ENCODE measurements at places on chromosomes 13 and 19. TPM values are rescaled to one million over a fixed set of nuclear protein-coding genes. Genes with fewer than 3 reads are reported as not detected.

The MLLT1 gene
- total RNA-seq = 7.8 TPM

The CCDC8 gene
- 26.9 TPM for total RNA-seq

DNA sequence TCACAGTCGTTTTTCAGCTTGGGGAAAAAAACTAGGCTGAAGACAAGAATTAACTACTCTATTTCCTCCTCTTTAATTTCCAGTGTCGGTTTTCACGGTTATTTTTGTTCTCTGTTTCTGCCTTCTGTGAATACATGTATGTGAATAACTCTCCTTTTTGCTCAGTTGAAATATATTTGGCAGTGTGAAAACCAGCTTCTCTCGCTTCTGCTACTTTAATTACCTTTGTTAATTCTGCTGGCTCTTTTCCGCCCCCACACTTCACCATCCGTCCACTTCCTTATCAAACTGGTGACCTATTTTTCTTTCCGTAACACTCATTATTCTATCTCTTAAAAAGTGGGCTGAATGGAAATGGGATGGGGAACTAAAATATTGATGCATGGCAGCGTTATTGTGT lies 126.4 kb downstream of the POU4F1 start:
- DNase-seq = no peak

DNA sequence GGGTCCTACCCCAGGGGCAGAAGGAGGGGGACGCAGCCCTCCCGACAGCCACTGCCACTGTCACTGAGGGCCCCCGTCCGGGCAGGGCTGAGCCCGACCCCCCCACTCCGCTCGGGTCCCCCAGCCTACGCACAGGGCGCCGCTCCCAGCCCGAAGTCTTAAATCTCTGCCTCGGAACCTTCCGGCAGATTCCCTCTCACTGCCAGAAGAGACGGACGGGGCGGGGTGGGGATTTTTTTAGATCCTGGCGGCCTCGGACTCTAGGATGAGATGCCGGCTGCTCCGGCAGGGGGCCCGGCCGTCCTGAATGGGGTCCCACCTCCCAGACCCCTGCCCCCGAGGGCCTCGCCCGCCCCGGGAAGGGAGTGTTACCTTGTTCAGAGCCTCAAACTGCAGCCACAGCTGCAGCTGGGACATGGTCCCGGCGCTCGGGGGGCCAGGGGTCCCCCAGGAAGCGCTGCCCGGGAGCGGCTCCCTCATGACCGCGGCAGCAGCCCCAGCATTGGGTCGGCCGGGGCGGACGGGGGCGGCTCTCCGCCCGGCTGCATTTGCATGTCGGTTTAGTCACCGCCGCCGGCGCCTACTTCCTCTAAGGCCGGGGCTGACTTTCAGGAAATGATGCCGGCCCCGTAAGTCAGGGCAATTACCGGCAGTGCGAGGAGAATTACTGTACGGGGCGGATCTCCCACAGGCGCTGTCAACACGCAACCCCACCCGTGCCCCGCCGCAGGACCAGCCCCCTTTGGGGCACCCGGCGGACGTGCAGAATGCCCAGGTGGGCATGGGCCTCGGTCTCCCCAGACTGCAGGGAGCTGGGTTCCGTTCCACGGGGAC lies 28.1 kb downstream of the GPX4 start:
- DNase-seq = peak; percentile 89

- peak; percentile 12 for DNase-seq
Measured at GRCh38 chr13:24161010-24161775, 673 bp downstream of the SPATA13 start.

DNA sequence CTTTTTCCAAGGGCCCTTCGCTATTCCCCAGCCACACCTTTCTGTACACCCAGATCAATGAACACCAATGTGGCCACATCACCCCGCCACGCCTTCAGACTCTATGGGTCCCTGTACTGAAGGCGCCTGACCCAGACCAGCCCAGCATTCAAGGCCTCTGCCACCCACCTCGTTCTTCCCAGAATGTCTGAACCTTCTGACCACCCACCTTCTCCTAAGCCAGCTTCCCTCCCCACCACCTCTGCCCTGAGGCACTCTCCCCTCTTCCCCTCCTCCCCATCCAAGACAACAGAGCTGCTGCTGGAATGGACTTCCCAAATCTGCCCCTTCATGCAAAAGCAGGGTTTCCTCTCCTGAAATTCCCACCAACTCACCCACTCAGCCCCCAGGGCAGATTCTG lies 3.3 kb upstream of the CEACAM20 start:
- no peak for DNase-seq

GRCh38 chr13:33918199-33918932 lies 100.4 kb downstream of the RFC3 start:
- DNase-seq = peak; percentile 85

- DNase-seq = peak; percentile 73
Measured at GRCh38 chr19:5934774-5935472, 20.9 kb downstream of the CAPS start.

The RCBTB2 gene
- total RNA-seq = 7.0 TPM

DNA sequence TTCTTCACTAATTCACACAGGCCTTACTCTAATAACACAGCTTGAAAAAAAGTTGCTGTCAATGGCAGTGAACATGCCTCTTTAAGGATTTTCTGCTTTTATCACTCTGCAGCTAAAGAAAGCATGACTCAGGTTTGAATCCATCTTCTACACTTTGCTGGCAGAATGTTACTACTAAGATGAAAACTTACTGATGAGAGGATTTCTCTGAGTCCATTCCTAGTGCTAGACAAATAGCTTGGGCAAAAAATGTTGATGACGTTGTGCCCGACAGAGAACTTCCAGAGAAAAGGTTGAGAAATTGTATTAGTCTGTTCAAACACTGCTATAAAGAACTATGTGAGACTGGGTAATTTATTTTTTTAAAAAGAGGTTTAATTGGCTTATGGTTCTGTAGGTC lies 572.0 kb downstream of the IRS2 start:
- no peak for DNase-seq

The PRSS57 gene
- total RNA-seq = not detected

- no peak for DNase-seq
Measured at GRCh38 chr19:51372649-51373504, at the start of gene NKG7. Gene NKG7 (minus strand): TSS chr19:51372654. CDS start chr19:51372535, 119 bp downstream.

DNA sequence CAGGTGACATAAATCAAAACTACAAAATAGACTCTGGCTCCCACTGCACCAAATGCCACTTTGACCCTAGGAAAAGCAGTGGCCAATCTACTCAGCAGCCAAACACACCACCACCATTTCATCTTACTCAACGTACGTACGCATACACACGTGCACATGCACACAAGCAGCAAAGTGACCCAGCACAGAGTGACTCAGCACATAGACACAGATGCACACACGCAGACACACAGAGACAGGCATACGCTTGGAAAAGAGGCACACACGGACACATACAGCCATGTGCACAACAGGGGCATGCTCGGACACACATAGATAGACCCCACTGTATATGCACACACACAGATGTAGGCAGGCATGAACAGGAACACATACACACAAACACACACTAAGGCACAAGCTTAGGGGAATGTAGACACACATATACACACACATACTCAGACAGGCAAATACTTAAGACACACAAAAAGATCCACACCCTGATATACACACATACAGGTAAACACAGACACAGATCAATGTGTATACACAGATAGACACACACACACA lies 37.3 kb downstream of the PEPD start:
- DNase-seq = no peak

The WASF3 gene
- total RNA-seq = 13.5 TPM

DNA sequence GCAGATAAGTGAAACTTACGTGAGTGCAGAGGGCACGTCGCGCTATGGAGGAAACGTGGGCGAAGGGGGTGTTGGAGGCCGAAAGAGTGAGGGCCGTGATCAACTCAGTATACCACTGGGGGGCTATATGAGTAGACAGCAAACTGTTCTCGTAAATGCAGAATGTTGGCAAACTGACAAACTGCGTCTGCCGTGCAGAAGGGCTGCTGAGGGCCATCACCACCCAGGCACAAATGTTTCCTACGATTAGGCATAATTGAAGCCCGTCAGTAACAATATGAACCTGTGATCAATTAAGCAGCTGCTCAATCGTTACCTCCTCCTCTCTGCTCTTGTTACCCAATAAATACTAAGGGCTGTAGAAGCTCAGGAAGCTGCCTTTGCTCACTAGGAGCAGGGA lies 17.3 kb upstream of the MADCAM1 start:
- no peak for DNase-seq

The HRC gene
- not detected for total RNA-seq

DNA sequence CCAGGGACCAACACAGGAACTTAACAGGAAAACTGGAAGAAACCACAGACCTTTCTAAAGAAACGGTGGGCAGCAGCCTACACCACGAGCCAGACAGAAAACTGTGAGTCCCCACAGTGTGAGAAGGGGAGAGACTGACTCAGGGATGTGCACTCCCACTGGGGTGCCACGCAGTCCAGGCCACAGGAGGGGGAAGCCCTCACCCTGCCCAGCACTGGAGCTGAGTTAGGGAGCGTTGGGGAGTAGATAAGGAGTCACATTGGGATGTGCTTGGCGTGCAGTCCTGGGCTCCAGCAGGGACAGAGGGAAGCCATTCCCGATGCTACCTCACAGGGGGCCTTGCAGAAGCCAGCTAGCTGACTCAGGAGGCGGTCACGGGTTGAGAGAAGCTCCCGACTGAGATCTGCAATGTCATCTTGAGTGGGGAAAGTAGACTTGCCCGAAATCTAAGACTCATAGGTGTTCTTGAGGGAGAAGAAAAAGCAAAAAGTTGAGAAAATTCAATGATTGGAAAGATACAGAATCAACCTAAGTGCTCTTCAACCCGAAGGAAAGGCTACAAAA lies 17.3 kb downstream of the SIGLEC8 start:
- no peak for DNase-seq

DNA sequence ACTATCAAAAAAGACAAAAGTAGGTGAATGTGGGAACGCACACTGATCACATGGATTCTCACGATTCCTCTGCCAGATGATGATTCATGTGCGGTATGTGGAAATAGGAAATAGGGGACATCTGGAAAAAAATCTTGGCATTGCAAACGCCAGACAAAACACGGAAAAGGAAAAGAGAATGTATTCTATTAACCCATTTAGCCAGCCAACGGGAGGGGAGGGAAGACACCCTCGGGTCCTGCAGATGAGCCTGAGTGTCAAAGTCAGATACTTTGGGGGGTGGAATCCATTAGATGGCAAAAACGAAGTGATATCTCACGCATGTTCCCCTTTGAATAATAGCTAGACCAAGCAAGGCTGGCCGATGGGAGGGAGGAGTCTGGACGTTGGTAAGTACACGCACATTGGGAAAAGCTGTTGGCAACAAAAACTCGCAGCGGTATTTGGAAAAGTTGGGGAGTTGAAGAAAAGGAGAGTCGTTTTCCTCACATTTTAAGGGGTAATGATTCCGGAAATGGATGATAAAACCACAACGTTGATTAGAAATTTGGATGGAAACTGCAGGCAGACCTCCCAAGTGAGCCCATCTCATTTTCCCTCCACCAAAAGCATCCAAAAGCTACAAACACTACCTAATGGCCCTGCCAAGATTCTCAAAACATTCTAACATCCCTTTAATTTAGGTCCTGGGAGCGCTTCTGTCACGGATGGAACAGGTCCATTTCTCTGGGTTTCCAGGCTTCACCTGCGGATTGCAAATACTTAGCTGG lies 73.6 kb downstream of the COL4A1 start:
- DNase-seq = peak; percentile 96

GRCh38 chr19:13795595-13796300 lies 505 bp downstream of the ZSWIM4 start:
- no peak for DNase-seq

The BAX gene
- 45.8 TPM for total RNA-seq

DNA sequence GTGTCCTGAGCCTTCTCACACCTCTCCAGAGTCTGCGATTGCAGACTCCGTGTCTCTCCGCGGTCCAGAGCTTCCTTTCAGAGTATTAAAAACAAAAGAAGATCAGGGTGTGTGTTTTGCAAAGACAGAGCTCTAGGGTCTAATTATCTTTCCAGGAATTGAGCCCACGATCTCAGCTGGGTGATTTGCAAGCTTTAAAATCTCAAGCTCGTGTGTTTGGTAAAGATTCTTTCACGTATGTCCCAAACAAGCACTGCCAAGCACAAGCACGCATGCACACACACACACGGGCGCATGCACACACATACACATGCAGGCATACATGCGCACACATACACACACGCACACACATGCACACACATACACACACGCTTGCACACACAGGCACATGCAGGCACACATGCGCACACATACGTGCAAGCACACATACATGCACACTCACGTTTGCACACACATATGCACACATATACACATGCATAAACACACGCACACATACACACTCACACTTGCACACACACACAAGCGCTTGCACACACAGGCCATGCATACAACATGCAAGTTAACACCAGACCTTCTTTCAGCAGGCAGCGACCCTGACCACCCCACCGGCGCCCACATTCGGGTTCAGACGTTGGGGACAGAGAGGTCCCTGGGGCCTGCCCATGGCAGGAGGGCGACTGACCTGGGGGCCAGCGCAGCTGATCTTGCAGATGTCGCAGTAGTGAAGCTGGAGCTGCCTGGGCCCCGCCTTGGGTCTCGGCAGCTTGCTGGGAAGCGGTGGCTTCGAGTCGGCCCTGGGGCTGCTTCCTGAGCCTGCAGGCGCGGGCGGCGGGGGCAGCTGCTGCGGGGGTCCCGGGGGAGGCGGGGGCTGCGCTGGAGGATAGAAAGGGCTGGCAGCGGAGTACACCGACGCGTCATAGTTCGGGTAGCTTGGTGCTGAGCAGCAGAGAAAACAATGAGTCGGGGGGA lies 37.9 kb downstream of the ZFR2 start:
- DNase-seq = no peak

- no peak for DNase-seq
Measured at GRCh38 chr13:61013796-61014195, 401.9 kb downstream of the PCDH20 start.

DNA sequence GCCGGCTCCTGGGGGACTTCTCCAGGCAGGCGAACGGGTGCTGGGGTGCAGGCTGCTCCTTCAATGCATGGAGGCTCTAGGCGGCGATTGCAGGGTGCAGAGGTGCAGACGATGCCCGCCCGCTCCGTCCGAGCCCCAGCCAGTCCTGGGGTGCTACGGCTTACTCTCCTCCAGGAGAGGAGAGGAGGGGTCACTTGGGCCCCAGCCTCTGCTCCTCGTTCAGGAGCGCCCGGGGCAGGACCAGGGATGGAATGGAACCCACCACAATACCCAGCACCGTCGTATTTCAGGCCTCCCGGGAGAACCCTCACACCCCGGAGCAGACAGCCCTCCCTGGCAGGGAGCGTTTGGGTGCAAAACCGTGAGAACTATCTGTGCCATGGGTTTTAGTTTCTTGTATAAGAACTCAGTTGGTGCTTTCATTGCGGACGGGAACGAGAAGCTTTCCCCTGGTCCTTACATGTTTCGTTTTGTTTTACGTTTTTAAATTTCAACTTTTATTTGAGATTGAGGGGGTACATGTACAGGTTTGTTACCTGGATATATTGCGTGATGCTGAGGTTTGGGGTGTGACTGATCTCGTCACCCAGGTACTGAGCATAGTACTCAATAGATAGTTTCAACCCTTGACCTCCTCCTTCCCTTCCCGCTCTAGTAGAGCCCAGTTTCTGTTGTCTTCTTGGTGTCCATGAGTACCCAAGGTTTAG lies 46.8 kb downstream of the ARHGEF18 start:
- peak; percentile 22 for DNase-seq

- no peak for DNase-seq
Measured at GRCh38 chr13:25300861-25301346, 521 bp upstream of the NUP58 start.
